Osteocyte (in vitro differentiated cells): ENCODE measurements at places on chromosomes 11 and 22.

DNA sequence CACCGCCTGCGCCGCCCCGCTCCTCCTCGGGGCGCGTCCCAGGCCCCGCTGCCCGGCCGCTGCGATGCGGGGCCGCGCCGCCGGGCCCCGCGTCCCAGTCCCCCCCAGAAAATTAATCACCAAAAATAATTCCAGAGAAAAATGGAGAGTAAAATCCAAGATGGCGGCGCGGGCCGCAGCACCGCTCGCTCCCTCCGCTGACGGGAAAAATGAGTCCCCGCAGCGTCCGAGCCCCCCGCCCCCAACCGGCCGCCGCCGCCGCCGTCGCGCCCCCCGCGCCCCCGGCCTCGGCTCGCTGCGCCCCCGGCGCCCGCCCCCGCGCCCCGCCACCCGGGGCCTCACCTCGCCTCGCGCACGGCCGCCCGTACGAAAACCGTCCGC is at the start of gene KMT5B:
TSS of gene KMT5B (minus strand) at position 162 of the 381 bp plus-strand sequence. CDS start 23,220 bp downstream, outside the sequence.
- DNase-seq = no peak

DNA sequence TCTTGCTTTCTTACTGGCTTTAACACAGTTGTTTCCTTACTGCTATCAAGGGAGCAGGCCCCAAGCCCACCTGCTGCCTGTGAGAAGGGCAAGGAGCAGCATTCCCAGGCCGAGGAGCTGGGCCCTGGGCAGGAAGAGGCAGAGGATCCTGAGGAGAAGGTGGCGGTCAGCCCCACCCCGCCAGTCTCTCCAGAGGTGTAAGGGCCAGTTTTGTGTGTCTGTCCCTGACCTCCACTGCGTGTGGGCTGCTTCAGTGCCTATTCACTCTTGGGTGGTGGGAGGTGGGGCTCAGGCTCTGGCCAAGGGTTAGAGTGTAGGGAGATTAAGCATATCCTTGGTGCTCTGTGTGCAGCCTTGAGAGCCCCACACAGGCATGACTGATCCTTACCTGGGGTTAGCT is 55.1 kb downstream of the CEP164 start:
- DNase-seq = no peak

DNA sequence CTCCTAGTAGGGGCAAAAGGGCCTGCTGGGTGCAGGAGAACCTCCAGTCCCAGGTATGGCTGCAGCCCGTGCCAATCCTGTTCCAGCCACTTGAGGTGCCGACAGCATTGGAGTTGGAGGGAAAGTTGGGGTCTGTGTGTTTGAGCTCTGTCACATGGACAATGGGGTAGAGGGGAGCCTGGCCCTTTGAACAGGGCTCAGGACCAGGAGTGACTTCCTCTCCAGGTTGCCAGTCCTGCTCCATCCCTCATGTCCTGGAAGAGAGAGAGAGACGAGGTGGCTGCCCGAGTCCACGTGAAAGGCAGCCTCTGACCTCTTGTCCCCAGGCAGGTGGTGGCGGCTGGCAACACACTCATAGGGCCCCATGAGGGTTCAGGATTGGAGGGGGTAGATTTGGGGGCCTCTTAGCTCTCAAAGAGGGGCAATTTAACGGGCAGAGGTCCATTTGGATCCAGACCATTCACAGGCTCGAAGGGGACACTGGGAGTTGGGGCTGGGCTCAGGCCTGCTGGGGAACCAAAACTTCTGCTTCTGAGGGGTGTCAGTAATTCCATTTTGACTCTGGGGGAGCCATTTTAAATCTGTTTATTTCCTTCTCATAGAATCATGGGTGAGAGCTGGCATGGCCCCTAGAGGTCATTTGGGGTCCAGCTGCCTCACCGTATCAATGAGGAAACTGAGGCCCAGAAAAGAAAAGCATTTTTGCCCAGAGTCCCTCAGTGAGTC is 4.1 kb downstream of the ADORA2A start:
- DNase-seq = no peak

DNA sequence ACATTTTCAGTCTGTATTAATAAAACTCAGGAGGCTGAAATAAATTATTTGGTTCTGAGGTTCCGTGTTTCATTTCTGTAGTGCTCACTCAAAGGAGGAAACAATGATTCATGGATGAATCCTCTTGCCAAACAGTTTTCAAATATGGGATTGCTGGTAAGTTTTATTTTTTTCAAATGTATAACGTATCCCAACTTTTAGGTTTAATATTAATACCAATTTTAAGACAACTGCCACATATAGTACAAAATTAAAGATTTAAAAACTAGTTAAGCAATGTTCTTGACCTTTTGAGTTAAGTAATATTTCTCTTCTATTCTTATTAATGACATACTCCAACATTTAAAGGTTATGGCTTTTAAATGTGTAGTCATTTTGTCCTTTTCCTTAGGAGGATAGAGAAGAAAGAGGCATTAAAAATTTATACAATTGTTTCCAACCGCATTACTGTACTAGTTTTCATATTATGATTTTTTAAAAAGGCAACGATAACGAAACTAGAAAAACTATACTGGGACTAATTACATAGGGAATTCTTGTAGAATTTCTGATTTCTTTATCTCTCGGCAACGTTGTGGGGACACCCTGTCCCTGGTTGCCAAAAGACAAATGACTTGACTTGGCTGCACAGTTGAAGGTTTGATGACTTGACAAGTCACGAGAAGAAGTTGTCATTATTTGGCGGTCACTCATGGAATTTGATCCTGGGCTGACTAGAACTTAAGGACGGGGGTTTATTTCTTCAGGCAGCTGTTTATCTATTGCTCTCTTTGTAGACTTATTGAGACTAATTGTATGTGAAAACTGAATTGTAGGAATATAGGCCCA is 69.1 kb upstream of the ADSL start:
- peak; percentile 6 for DNase-seq

DNA sequence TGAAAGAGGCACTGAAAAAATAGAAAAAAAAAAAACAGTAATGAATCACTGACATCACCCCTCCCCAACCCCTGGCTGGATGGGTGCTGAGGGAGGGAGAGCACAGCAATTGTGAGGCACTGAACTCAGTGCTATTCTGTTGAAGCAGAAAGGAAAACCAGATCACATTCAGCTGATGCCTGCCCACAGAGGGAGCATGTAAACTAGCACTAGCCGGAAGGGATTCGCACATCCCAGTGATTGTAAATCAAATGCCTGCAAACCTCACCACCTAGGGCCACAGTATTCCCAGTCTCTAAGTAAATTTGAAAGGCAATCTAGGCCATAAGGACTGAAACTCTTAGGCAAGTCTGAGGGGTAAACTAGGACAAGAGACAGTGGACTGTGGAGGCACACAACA is 772.0 kb upstream of the CCDC179 start:
- DNase-seq = no peak

DNA sequence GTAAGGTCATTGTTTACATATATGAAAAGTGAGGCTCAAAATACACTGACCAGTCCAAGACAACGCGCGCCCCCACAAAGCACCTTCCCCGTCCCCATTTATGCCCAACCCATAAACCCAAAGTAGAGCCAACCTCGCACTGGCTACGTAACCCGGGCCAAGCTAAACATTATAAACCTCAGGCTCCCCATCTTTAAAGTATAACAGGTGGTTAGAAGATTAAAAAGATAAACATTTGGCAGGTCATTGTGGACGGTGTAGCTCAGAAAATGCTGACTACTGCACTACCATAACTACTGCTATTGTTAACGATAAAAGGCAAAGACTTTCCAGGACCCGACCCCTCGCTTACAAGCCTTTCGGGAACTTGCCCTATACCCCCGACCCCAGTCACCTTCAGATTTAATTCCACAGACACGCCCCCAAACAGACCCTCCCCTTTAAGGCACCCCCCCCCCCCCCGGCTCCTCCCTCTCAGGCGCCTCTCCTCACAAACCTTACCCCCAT is 470 bp downstream of the NUMA1 start:
- DNase-seq = no peak

DNA sequence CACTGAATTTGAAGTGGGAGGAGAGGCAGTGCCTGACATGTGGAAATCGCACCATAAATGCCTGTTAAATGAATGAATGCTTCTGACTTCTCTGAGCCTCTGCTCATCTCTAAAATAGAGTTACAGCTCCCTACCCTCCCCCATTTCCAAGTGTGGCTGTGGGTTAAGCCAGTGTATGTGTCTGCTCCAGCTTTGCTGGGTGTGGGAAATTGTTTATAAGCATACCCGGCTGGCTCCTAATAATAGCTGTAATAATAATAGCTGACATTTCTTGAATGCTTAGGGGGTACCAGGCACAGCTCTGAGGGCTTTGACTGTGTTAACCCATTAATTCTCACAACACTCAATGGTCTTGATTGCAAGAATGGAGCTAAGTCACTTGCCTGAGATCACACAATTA is 7.0 kb upstream of the FCHSD2 start:
- no peak for DNase-seq

- DNase-seq = no peak
Observed at GRCh38 chr11:107898270-107898669, 30.0 kb upstream of the RAB39A start.

DNA sequence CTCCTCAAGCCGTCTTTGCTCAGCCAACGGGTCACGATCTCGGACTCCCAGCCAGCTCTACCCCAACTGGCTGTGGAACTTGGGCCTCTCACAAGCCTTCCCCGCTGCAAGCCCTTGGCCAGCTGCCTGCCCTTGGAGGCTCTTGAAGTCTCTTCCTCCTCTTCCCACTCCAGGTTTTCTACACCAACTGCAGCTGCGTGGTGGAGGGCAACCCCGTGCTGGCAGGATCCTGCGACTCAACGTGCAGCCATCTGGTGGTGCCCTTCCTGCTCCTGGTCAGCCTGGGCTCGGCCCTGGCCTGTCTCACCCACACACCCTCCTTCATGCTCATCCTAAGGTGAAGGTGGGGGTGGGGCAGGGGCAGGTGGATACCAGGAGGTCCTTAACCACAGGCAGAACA is 40.5 kb upstream of the TPBGL start:
- no peak for DNase-seq

- no peak for DNase-seq
Observed at GRCh38 chr22:19797086-19798002, 36.8 kb downstream of the TBX1 start.

- peak; percentile 56 for DNase-seq
Observed at GRCh38 chr11:36264973-36265344, 24.3 kb downstream of the COMMD9 start.

GRCh38 chr11:6298605-6299004 is 21.7 kb downstream of the CAVIN3 start:
- no peak for DNase-seq

- DNase-seq = no peak
Observed at GRCh38 chr11:106087815-106088435, 10.5 kb downstream of the AASDHPPT start.

GRCh38 chr11:90134478-90135003 is at the start of gene NAALAD2:
TSS of gene NAALAD2 (plus strand) at chr11:90134663. CDS start at chr11:90134759, 96 bp downstream.
- no peak for DNase-seq

- no peak for DNase-seq
Observed at GRCh38 chr22:11360632-11361031, 4167.4 kb upstream of the OR11H1 start.

GRCh38 chr11:65492387-65492636 is 6.5 kb upstream of the MALAT1 start:
- DNase-seq = no peak

DNA sequence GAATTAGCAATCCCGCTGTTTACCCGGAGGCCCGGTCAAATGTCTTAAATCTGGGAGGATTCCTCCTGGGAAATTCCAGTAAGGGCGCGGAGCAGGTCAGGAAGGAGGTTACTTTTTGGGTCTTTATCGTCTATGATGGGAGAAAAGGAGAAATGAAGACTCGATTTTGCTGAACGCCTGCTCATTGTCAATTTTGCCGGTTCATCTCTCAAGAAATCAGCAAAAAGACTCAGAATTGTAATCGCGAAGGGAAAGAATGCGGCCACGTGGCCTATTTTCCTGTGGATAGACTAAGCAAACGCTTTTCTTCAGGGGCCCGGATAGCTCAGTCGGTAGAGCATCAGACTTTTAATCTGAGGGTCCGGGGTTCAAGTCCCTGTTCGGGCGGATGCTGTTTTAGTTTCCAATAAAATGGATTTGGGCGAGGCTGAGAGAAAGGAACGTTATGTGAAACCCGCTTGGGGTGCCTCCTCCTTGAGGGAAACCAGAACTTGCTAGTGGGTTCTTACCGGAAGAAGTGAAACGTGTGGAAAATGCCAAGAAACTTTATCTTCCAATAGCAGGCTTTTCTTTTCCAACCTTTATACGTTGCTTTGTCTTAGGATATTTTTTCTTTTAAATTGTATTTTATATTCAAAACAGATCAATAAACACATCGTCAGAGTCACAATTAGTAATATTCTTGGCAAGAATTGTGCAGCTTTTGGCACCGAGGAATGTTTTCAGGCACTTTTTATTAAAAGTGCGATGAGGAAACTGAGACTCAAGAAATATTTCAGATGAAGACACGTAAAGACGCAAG is 45.0 kb downstream of the OR4D9 start:
- DNase-seq = peak; percentile 88

GRCh38 chr11:76239483-76240160 is 33.3 kb upstream of the WNT11 start:
- no peak for DNase-seq

GRCh38 chr22:42892571-42893316 is 35.7 kb upstream of the ARFGAP3 start:
- DNase-seq = no peak
